ENCODE measurements at places on chromosomes 4 and X. TPM values are rescaled to one million over a fixed set of nuclear protein-coding genes. Genes with fewer than 3 reads are reported as not detected.

The BEX1 gene
- total RNA-seq = not detected

The CYBB gene
- not detected for total RNA-seq

The XAGE2 gene
- not detected for total RNA-seq

The CT45A5 gene
- 1.1 TPM for total RNA-seq

The NUDT10 gene
- 0.33 TPM for total RNA-seq

The TCEAL7 gene
- not detected for total RNA-seq

The ARHGEF38 gene
- total RNA-seq = not detected

The COL25A1 gene
- not detected for total RNA-seq

The S100G gene
- not detected for total RNA-seq

The IQCM gene
- not detected for total RNA-seq

The AWAT2 gene
- total RNA-seq = not detected

The SLC2A9 gene
- 0.83 TPM for total RNA-seq

The GRID2 gene
- total RNA-seq = not detected

The ZNF630 gene
- total RNA-seq = 1.2 TPM
